ENCODE measurements at places on chromosomes 16 and 17.

GRCh38 chr17:6240601-6241000, 170.4 kb downstream of the WSCD1 start:
- no peak for DNase-seq

DNA sequence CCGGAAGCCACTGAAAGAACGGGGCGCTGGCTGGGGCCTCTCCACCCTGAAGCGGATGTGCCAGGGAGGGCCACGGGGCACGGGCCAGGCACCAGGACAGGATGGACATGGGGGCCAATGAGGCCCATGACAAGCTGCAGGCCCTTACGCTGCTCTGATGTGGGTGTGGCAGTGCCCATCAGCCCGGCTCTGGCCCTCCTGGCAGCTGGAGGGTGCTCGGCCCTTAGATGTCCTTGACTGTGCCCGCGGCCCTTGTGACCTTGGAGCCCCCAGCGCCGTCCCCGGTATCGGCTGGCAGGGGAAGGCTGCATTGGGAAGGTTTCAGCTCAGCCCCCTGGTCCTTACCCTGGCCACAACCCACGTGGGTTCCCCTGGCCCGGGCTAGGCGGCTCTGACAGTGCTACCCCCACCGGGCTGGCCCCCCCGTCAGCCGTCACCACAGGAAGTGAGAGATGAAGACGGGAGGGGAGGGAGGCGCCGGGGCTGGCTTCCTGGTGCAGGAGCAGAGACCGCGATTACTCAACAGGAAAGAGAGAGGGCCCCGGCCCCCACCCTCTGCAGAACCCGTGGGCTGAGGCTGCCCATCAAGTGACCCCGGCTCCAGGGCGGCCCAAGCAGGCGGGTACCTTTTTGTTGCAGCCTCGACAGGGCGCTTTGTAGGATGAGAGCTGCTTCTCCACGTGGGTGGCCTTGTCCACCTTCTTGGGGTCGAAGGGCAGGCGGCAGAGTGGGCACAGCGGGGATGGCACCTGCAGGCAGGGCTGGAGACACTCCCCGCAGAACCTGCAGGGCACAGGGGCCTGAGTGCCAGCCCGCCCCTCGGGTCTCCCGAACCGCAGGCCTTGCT, 5.3 kb downstream of the RNF166 start:
- DNase-seq = peak; percentile 31

DNA sequence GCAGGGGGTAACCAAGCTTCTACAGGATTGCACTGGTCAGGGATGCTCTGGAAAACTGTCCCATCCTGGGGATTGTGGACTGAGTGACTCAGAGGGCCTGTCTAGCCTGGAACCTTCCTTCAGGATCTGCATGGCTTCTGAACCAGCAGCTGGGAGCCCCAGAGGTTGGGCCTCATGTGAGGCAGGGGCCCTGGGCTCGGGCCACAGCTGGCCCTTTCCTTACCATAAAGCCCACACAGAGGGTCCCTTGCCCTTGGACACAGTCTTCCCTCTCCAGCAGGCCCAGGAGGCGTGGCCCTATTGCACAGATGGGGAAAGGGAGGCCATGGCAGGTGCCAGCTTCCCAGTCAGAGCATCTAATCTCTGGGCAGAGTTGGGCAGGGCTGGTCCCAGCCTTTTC, 30.5 kb downstream of the ADCY7 start:
- DNase-seq = no peak

DNA sequence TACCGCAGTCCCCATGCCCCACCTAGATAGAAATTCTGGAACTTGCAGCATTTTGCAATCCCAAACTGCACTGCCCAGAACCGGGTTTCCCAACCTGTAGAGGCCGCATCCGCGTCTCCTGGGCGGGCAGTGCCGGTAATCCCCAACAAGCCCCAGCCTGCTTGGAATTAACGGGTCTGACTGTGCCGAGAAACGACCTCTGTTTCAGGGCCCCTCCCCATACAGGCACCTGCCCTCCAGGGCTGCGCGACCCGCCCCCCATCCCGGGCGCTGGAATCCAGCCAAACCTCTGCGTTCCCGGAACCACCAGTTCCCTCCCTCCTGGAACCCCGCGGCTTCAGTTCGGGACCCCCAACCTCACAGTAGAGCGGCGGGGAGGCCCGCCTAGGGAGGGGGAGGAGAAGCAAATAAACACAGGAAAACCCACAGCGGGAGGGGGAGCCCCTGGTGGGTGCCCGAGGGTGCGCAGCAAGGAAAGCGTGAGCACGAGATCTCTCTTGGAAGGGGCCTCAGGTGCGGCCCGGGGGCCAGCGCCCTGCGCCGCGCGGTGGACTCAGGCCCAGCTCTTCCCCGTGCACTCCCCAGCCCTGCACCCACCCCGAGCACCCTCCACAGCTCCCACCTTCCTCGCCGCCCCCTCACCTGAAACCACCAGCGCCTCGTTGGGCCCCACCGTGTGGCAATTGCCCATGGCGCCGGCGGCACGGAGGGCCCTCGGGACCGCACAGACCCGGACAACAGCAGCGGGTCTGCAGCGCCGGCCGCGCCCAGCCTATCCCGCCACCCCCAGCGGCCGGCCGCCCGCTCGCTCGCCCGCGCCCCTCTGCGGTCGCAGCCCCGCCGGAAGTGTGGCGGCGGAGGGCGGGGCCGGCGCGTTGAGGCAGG, at the start of gene FLOT2:
Gene FLOT2 (minus strand): TSS at position 850 of the 885 bp plus-strand sequence. CDS start 159 bp downstream, at position 691.
- DNase-seq = no peak

DNA sequence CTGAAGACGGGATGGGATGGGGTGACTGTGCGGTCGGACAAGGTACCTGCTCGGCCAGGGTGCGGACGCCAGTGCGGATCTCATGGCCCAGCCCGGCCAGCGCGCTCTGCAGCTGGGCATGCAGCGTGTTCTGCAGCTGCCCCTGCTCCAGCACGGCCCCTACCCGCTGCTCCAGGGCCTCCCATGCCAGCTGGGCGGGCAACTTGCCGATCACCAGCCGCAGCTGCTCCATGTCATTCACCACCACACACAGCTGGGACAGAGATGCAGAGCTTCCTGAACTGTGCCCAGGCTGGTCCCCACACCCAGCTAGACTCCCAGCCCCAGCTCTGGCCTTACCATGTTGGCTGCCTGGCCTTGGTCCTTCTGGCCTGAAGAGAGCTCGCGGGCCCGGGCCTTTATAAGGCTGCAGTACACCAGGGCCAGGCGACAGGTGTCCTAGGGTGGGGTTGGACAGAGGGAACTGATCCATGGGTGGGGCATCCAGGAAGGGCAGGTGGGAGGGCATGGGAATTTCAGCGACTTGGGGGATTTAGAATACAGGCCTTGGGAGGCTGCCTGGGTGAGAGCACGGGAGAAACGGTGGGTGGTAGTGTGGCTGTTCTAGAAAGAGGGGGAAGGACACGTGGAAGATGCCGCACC, 9.8 kb downstream of the UNC13D start:
- DNase-seq = no peak

- no peak for DNase-seq
Observed at GRCh38 chr16:71963125-71963875, 36.9 kb downstream of the PKD1L3 start.

DNA sequence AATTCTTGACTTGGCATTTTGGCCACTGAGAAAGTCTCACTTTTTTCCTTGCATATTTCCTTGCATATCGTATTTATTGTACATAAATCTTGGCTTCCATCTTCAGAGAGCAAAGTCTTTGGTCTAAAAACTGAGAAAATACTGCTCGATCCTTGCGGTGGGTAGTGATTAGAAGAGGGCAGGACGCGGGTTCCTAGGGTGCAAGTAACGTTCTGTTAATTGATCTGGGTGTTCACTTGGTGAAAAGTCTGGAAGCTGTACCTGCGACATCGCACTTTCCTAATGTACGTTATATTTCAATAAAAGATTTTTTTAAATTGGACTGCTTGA, 758 bp upstream of the UBALD2 start:
- DNase-seq = no peak

GRCh38 chr16:27640277-27640600, 90.3 kb downstream of the KATNIP start:
- no peak for DNase-seq

GRCh38 chr17:77837917-77838316, 120.6 kb upstream of the TNRC6C start:
- DNase-seq = no peak

DNA sequence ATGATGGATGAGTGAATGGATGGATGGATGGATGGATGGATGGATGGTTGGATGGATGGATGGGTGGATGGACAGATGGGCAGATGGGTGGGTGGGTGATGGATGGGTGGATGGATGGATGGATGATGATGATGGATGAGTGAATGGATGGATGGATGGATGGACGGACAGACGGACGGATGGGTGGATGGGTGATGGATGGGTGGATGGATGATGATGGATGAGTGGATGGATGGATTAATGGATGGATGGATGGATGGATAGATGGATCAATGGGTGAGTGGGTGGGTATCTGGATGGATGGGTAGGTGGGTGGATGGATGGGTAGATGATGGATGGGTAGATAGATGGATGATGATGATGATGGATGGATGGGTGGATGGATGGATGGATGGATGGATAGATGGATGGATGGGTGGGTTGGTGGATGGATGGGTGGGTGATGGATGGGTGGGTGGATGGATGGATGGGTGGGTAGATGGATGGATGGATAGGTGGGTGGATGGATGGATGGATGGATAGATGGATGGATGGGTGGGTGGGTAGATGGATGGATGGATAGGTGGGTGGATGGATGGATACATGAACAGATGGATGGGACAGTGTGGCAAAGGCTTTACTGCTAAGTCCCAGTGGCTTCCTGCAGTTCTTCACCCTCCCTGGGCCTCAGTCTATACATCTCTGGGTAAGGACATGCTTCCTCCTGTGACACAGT, 30.2 kb upstream of the ZFPM1 start:
- DNase-seq = no peak

DNA sequence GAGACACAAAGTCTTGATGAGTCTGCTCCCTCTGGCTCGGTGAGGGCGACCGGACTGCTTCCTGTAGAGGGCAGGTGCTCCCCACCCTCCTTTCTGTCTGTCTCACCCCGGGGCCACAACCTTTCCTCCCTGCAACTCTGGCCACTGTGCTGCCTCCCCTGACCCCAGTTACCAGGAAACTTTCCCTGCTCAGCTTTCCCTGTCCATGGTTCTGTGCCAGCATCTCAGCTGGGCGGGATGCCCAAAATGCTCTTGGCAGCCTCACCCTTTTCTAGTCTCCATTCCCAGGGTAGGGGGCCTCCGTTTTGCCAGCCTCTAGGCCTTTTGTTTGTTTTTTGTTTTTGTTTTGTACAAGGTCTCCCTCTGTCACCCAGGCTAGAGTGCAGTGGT, 1.4 kb downstream of the PLD2 start:
- DNase-seq = no peak

- DNase-seq = no peak
Observed at GRCh38 chr16:13923703-13924298, 3.8 kb downstream of the ERCC4 start.

- DNase-seq = no peak
Observed at GRCh38 chr17:72696156-72696555, 396.3 kb downstream of the SLC39A11 start.

DNA sequence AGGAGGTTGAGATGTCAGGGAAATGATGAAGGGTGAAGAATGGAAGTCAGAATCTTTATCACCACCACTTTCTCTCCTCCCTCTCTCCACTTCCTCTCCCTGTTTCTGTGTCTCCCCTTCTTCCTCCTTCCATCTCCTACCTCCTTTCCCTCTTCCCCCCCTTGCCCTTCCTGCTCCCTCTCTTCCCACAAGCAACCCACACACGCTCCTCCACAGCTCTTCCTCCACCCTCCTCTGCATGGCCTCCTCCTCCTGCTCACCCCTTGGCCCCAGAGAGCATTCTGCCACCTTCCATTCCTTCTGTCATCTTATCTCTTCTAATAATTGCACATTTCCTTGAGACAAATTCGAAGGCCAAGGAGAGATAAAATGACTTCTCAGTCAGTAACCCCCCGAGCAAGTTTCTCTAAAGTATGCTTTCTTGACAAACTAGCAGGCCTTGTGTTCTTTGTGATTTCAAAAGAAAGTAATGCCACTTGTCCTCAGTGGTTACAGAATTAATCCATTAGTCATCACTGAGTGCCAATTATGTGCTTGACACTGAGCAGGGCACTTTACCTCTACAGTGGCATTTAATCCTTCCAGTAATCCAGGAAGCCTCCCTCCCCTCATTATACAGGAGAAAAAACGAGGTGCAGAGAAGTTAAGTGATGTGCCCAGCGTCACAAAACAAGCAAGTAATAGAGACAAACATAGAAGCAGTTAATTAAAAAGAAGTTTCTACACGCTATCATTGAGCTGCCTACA, 72.3 kb upstream of the CCL1 start:
- no peak for DNase-seq

- no peak for DNase-seq
Observed at GRCh38 chr17:2909175-2909845, 113.1 kb downstream of the RAP1GAP2 start.

- no peak for DNase-seq
Observed at GRCh38 chr17:69452664-69453260, 38.3 kb downstream of the MAP2K6 start.

DNA sequence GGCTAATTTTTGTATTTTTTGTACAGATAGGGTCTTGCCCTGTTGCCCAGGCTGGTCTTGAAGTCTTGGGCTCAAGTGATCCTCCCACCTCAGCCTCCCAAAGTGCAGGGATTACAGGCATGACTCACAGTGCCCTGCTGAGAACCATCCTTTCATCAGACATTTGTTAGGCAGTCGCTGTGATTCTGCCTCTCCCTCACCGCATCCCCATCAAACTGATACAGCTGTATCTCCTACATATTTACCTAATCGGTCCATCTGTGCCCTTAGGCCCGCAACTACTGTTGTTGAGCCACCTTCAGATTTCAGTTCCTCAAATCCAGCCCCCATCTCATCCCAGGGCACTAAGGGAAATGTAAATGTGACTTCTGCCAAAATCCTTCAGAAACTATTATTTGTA, 2.0 kb upstream of the SLC43A2 start:
- DNase-seq = no peak

- no peak for DNase-seq
Observed at GRCh38 chr17:52383493-52384100, 225.1 kb upstream of the CA10 start.

DNA sequence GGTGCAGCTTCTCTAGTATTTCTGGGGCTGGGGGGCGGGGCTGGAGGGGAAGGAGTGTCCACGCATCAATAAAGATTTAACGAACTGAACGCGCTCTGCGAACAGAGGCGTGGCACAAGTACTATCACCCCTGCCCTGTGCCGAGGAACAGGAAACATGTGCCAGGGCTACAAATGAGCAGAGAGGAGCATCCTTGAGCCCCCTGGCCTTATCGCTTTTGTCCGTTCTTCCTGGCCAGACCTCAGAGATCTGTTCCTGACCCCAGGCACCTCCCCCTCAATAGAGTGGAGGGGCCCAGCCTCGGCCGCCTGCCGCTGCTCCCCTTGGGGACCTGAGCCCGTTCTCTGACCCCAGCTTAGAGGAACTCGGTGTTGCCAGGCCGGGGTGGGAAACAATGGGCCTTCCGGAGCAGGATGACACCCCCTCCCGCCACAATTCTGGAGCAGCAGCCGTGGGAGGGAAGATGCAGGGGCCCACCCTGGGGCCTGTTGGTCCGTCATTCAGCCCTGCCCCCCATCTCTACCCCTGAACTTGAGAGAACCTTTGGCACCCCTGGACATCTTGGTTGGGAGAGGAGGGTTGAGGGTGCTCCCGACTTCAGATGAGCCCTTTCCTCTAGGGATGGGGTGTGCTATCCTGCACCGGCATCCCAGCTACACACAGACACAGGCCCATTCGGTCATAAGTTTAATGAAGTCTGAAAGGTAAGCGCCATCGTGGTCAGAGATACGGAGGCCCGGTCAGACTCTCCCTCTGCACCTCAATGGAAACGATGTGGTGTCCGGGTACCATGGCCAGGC, 1.1 kb downstream of the NAA38 start:
- DNase-seq = no peak
